ENCODE measurements at places on chromosomes 4 and X. TPM values are rescaled to one million over a fixed set of nuclear protein-coding genes. Genes with fewer than 3 reads are reported as not detected.

FRMPD4 gene
- 0.05 TPM for polyA plus RNA-seq

HTRA3 gene
- 4.5 TPM for polyA plus RNA-seq

DNA sequence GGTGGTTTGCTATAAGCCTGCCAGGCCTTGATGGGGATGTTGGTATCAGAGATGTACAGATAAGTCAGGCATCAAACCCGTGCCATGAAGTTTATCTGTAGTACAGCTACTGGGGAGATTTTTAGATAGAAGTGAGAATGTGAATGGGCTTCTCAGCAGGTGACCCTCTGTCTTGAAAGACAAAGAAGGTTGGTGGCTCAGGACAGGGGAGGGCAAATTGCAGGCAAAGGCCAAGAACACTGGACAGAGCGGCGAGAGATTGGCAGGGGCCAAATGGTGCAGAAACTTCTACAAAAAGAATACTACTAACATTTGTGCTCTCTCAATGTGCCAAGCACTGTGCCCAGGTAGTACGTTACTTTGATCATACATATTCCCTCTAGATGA, 1.9 kb upstream of the PIM2 start:
- no peak for DNase-seq

DNA sequence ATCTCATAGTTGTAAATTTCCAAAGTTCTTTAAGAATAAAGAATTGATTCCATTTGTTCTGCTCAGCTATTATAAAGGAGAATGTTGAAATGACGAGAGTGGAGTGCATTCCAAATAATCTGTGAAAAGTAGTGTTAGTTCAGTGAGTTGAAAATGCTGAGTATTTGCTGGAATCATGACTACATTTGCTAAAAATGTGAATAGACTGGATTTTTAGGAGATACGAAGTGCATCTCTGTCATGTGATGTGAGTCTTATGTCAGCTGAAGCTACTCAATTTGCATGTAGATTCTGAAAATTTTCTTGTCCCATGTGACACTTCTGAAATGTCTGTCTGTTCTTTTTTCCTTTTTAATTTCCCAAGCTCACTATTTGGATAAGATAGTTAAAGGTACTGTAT, 206.0 kb downstream of the DCTD start:
- no peak for DNase-seq

DNA sequence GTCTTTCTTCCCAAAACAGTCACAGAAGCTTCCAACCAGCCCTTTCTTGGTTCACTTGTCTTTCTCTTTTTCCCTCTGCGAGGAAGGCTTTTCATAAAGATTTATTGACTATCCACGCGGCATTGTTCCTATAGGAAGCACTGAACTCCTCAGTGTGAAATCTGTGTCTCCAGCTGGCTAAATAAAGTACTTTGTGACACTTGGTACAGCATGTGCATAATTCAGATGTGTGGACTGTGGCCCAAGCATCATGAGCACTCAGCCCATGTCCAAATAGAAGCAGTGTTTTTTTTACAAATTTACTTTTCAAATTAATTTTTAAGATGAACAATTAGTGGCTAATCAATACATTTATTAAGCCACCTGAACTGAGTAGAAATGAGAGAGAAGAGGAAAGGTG, 146.4 kb downstream of the EDA start:
- DNase-seq: no peak

GRCh38 chr4:137363496-137363895, 168.8 kb downstream of the PCDH18 start:
- DNase-seq: no peak

GRCh38 chr4:151430740-151431457, 21.9 kb downstream of the FHIP1A start:
- no peak for DNase-seq

- no peak for DNase-seq
Measured at GRCh38 chrX:11932423-11932822, 174.4 kb downstream of the MSL3 start.

GRCh38 chr4:27011401-27011800, 150.8 kb downstream of the STIM2 start:
- no peak for DNase-seq

DNA sequence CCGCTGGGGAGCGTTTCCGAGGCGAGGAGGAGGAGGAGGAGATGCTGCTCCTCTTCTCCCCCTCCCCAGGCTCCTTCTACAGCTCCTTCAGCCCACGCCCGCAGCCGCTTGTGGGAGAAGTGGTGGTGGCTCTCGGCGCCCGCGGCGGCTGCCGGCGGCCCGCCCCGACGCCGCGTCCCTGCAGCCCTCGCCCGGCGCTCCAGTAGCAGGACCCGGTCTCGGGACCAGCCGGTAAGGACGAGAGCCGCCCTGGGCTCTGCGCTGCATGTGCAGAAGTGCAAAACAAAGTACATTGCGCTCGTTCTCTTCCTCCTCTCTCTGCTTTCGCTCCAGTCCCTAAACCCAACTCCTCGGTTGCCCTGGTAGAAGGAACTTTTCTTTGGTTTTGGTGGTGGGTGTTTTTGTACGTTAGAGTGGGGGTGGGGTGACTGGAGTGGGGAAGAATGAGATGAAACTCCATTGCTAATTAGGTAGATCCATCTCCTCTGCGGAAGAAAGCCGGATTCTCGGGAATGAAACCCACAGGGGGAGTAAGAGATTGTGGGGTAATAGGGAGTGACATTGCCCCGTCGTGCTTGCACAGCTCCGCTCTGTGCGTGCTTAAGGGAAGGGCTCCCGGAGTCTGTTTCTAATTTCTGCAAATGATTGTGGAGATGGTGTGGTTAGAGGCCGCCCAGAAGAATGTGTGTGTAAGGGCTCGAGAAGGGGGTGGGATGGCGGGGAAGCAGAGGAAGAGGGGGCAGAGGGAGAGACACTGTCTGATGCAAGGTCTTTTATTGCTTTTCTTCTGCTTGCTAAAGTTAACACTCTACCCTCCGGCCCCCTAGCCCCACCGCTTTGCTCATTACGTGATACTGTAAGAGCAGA, 677 bp downstream of the PTPN13 start:
- no peak for DNase-seq

- DNase-seq: no peak
Measured at GRCh38 chr4:55330241-55330640, 15.8 kb upstream of the SRD5A3 start.

All from H1 (cell line).